ENCODE measurements at places on chromosomes 1 and 21.
A peak's percentile ranks its signal among the peaks of the same experiment; 100 is the strongest.

DNA sequence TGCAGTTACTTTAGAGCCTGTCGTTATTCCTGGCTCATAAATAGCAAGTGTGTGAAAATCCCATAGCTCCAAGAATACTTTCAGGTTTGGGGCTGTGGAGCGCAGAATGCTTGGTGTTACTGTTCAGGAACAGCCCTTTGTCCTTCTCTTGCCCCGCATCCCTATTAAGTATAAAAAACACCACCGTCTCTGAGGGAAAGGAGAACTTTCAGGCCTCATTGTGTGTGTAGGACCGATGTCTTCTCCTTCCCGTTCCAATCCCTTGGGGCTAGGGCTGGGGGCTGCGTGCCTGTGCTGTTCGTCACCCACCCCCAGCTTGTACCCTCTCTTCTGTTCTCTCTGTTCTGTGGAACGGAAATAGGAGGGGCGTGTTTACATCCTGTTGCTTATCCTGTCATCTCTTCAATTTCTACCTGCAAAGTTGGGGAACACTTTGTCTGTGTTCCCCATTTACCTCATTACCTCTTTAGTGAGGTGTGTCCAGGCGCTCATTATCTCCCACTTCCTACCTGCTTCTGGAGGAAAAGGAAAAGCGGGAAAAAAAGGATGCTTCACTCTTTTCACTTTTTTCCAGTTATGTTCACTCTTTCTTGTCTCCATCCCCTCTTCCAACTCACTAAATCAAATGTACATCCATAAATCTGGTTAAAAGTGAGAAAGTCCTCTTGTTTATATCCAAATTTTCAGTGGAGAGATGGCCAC lies 788 bp upstream of the TXNIP start:
- peak; percentile 75 for DNase-seq

DNA sequence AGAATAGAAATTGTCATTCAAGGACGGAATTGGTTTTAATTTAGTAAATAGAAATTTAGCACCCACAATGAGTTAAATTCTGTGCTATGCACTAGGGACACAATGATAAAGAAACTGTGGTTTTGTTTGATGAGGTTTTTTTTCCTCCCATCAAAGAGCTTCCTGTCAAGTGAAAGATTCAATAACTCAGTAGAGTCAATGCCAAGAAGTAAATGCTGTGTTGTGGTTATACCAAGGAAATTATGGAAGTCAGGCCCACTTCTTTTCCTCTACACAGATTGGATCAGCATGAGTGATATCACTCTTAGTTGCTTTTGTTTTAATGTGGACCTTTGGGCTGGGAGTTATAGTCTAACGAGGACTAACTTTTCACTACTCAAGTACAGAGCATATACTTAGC lies 1269.6 kb upstream of the ADGRL2 start:
- DNase-seq = no peak

DNA sequence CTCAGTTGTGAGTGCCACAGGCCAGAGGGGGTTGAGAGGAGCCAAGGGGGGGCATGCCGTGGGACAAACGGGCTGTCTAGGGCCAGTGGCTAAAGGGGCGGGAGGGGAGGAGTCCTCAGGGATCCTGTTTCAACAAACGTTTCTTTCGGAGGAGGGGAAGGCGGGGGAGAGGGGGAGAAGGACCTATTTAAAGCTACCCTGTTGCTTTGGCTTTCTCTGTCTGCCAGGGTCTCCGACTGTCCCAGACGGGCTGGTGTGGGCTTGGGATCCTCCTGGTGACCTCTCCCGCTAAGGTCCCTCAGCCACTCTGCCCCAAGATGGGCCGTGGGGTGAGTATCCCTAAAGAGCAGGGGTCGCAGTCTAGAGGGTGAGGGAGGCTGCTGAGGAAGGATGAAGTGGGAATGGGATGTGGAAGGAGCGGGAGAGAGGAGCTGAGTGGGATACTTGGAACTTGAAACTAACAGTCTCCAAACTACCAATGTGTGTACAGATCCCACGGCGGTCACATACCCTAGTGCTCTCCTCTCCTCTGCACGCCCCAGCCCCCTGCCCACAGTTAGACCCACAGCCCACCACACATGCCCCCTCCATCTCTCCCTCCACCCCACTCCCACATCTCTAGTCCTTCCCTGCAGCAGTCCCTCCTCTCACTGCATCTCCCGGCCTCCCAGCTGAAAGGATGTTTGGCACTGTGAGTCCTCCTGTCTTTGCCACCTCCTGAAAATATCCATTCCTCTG lies at the start of gene ATP1A2:
Gene ATP1A2, plus strand, starts transcription at position 215 of the 738 bp plus-strand sequence. Its CDS starts 103 bp downstream, at position 318.
- no peak for DNase-seq

GRCh38 chr1:24902471-24902891 lies 27.6 kb downstream of the RUNX3 start:
- no peak for DNase-seq

GRCh38 chr1:11563560-11564069 lies 84.7 kb downstream of the DISP3 start:
- DNase-seq = no peak

DNA sequence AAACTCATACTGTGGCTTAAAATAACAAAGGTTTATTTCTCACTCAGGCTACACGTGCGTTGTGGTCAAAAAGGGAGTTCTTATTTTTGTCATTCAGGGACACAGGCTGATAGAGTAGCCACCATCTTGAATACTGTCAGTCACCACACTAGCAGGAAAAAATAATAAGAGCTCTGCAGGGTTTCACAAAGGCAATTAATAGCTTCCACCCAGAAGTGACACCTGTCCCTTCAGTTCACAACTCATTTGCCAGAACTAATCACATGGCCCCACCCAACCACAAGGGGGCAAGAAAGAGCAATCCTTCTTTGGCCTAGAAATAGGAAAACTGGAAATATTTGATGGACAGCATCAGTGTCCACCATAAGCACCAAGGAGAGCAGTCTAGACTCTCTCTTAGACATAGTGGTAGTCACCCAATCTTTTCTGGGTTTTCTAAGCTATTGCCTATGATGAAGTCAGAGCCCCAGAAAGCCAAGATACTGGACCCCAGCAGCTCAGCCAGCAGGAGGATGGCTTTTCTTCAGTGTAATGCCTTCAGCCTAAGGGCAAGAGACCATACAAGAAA lies 8.2 kb downstream of the HAPLN2 start:
- peak; percentile 17 for DNase-seq

DNA sequence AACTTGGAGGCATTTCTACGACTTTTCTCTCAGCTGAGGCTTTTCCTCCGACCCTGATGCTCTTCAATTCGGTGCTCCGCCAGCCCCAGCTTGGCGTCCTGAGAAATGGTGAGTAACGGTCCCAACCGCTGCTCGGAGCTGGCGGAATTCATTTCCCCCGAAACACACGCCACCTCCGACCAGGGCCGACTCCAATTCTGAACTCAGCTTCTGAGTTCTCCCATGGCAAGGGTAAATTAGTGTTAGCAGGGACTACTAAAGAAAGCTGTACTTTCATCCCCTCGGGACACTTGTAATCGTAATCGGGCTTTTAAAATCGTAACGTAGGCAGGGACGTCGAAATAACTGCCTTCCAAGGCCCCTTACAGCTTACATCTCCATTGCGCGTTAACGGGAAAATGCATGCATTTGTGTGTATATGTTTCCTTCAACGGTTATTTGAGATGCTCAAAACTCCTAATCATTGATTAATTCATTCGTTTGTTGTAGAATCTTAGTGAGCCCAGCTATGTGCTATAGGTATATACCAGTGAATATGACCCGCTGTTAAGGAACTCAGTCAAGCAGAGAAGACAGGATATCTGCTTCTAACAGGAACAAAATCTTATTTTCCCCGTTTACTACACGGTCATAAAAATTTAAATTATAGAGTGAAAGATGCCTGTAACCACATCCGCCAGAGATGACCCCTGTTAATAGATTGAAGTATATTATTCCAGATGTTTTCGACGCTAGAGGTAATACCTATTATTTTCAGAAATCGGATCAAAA lies 472 bp downstream of the DTL start:
- no peak for DNase-seq

- DNase-seq = no peak
Observed at GRCh38 chr1:55192093-55192492, 23.1 kb downstream of the USP24 start.

GRCh38 chr1:46725736-46726108 lies 6.8 kb upstream of the EFCAB14 start:
- DNase-seq = no peak

- peak; percentile 18 for DNase-seq
Observed at GRCh38 chr1:226082959-226083301, 20.4 kb downstream of the H3-3A start.

- no peak for DNase-seq
Observed at GRCh38 chr1:178945763-178946266, 74.9 kb upstream of the ANGPTL1 start.

DNA sequence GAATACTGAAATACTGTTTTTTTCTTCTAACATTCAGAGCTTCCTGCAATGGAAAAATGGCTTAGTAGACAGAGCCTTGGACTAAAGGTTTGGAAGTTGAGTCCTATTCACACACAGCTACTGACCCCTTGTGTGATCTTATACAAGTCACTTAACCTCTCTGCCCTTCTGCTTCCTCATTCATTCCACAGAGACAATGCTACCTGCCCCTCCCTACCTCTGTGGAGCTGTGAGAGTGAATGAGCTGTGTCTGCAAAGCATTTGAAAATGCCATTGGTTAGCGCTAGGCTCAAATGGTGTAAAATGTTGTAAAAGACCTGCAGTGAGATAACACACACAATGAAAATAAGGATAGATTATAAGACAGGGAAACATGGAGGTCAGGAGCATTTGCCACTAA lies 214.4 kb downstream of the BARHL2 start:
- no peak for DNase-seq
